ENCODE measurements at places on chromosomes 11 and 22.

DNA sequence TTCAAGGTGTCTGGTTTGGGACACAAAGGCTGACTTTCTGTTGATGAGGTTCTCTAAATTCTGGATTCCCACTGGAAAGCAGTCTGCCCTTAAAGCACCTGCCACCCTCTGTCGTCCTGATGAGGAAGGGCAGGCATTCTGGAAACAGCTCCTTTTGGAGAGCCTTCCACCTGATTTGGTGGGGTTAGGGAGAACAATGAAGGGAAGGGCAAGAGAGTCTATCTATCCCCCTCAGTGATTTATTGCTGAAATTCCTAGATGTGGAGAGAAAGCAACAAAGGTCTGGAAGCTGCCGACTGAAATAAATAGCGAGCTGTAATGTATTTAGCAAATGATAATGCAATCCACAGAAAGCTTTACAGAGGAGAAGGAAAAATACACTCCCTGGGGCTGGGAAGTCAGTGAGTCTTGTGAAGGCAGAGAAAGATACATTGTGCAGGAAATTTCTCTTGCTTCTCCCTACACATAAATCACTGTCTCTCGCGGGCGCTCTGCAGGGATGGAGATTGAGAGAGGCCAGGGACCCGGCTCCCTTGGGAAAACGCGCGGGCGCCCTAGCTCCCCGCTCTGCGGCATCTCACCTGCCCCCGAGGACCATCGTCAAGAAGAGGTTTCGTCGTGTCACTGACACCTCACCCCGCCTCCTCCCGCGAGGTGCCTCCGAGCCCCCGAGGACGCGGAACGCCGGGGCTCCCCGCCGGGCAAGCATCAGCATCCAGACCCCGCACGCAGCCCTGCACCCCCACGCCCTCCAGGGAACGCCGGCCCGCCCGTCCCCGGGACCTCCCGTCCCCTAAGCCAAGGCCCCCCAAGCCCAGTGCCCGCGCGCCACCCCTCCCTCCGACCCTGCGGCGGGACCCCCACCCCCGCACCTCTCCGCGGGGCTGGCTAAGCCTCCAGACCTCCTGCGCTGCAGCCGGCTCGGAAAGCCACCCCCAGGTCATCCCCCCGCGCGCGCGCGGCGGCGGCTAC is 673 bp downstream of the CDON start:
- DNase-seq: peak; percentile 16

DNA sequence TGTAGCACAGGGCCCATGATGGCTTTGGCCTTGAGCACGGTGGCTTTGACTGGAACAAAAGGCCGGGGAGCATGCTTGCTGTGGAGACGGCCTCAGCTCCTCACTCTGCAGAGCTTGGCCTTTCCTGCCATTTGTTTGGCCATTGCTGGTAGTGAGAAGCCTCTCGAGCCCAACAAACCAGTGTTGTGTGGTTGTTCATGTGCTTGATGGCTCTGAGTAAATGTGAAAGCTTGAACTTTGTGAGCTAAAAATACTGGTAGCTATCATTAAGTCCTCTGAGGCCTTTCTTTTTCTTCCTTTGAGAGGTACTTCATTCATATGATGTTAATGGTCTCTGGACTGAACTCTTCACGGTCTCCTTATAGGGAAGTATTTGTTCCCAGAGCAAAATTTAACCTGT is 39.6 kb downstream of the NAT10 start:
- no peak for DNase-seq

GRCh38 chr11:126387857-126388256 is 32.4 kb downstream of the ST3GAL4 start:
- no peak for DNase-seq

GRCh38 chr11:120536797-120537169 is 25.2 kb downstream of the GRIK4 start:
- DNase-seq: no peak

DNA sequence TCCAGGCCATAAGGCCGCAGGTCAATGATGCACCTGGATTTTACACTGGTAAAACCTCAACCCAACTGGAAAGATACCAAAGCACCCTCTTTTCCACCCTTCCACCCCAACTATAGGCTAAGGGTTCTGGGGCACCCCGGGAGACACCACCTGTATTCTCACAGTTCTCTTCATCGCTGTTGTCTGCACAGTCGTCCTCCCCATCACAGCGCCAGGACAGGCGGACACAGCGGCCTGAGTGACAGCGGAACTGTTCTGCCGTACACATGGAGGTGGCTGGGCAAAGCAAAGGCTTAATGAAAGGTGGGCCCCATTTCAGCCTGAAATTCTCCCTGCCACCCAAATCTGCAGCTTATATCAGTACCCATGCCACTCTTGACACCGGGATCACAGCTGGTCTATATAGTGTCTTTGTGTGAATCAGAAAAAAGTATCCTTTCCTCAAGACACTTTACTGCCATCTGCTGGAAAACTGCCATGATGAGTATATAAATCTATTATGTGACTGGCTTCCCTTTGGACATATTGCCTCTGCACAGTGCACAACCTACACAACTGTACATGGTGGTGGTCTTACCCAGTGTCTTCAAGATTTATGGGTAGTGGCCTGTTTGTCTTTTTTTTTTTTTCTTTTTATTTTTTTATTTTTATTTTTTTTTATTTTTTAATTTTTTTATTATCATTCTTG is 21.5 kb downstream of the LRP4 start:
- no peak for DNase-seq
